ENCODE measurements at places on chromosomes 4 and X.

- DNase-seq = no peak
These were observed 109.4 kb upstream of the FAM9C start for GRCh38 chrX:13153796-13154195.

GRCh38 chrX:19643203-19643602, 127.9 kb upstream of the MAP3K15 start:
- DNase-seq = no peak

DNA sequence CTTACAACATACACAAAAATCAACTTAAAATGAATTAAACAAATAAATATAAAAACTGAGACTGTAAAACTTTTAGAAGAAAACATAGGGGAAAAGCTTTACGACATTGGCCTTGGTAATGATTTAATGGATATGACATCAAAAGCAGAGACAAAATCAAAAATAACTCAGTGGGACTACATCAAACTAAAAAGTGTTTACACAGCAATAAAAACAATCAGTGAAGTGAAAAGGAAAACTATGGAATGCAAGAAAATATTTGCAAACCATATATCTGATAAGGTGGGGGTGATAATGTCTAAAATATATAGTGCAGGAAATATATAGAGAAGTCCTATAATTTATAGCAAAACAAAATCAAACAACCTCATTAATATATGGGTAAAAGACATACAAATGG, 364.4 kb upstream of the INTU start:
- no peak for DNase-seq

DNA sequence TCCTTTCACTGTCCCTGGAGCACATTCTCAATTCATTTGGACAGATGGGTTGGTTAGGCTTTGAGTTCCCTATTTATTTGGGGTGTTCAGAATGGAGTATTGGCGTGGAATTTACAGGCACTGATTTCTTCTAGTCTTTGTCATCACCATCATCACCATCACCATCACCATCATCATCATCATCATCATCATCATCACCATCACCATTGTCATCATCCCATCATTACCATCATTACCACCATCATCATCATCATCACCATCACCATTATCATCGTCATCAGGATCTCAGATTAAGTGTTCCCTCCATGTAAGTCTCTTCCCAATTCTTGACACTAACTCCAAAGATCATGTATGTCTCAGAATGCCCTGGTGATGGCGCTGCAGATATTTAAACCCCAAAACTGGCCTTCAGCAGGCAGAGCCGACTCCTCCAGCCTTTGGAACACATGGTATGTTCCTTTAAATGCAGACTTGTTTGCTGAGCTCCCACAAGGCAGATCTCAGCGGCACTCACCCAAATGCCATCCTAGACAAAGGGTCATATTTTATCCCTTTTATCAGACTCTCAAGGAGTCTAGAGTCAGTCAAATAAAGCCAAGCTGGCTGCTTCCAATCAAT, 19.8 kb upstream of the FAM9A start:
- no peak for DNase-seq

- DNase-seq = no peak
These were observed 28.8 kb downstream of the NEK1 start for GRCh38 chr4:169583563-169583962.

- DNase-seq = no peak
These were observed 26.5 kb downstream of the BOD1L1 start for GRCh38 chr4:13601048-13601447.

DNA sequence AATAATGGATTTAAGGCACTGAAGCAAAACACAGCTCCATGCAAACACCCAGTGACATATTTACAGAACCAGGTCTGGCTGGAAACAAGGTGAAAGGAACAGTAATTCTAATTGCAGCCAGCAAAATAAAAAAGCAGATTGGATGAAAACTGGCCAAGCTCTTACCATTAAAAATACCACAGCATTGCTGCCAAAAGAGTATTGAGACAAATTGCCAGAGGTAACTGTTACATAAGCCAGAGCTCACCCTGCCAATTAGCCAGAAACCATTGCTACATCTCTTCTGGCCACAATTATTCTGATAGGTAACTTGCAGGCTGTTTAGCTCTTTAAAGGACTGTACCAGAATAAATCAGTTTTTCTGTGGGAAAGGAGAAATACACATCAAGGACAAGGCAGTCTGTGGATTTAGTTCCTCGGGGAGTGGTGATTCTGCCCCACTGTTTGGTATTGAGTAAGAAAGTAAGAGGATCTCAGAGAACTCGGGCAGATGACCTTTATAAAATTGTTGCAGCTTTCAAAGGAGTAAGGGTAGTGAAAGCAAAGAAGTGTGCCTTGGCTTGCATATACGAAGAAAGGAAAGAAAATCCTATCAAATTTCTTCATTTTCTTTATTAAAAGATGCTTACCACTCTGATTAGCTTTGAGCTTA, 369.5 kb downstream of the PPP3CA start:
- DNase-seq = no peak

- DNase-seq = no peak
These were observed 35.4 kb upstream of the PPA2 start for GRCh38 chr4:105509291-105509690.

- no peak for DNase-seq
These were observed 240.0 kb upstream of the GALNTL6 start for GRCh38 chr4:171573181-171573580.

GRCh38 chr4:151690876-151691275, 69.9 kb downstream of the GATB start:
- no peak for DNase-seq

- DNase-seq = no peak
These were observed 11.8 kb downstream of the GAB1 start for GRCh38 chr4:143348233-143349077.

- DNase-seq = no peak
These were observed 97.0 kb upstream of the PJA1 start for GRCh38 chrX:69262036-69262936.

Measured in urothelium cell line (cell line).